ENCODE measurements at places on chromosomes 3 and 15.

DNA sequence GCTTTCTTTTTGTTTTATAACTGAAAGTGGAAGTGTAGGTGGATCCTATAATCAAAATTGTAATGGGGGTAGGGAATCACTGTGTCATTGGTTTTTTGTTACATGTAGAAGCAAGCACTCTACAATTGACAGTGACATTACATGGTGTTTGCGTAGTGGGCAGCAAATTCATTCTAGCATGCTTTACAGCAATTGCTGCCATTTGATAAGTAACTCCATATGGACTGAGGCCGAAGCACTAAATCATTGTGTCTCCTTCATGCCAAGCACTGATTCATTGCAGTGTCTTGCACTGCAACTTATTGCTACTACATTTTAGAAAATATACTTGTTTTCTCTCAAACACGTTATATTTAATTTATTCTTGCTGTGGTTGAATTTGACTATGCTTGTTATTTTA lies 933.9 kb downstream of the NSUN3 start:
- no peak for DNase-seq

DNA sequence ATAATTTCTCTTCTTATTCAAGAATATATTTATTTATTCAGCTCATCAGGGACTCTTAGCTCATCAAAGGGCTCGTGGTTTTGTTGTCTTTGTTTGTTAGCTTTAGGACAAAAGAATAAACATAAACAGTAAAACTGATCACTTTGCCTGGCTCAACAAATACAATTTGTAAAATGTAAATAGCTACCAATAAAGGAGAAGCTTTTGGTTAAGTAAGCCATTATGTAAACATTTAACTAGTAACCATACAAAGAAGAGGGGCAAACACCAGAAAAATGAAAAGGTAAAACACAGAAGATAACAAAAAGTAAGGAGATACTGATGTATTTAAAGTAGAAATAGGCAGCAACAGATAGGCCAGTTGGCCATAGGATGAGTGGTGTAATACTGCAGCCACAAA lies 761.7 kb downstream of the ROBO1 start:
- no peak for DNase-seq

- DNase-seq, result no peak
Measured at GRCh38 chr3:195697582-195698324, 23.0 kb upstream of the MUC20 start.

DNA sequence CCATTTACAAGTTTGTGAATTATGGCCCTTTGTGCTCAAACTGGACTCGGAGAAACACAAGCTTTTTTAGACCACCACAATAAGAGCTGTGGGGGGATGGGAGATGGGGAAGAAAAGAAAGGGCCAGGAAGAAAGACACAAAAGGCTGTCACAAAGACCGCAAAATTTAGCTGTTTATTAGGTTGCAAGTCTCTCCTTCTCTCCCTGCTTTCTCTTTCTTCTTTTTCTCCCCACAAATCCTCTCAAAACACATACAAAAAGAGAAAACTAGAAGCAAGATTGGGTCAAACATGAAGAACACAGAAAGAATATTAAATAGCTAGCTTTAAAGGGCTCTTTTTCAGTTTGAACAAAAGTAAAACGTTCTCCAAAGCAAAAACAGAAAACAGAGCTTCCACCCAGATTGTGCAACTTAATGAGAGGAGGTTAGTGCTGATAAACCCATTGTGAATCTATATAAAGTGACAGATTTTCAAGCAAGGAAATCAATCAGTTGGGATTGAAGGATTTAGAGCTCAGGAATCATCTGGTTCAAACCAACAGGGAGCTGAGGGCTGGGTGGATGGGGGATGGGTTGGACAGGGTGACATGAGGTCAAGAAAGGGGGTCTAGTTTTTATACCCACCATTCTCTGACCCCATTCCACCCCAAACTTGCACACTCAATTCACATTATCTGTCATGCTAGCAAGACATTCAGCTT lies 87.3 kb downstream of the DHX30 start:
- no peak for DNase-seq

DNA sequence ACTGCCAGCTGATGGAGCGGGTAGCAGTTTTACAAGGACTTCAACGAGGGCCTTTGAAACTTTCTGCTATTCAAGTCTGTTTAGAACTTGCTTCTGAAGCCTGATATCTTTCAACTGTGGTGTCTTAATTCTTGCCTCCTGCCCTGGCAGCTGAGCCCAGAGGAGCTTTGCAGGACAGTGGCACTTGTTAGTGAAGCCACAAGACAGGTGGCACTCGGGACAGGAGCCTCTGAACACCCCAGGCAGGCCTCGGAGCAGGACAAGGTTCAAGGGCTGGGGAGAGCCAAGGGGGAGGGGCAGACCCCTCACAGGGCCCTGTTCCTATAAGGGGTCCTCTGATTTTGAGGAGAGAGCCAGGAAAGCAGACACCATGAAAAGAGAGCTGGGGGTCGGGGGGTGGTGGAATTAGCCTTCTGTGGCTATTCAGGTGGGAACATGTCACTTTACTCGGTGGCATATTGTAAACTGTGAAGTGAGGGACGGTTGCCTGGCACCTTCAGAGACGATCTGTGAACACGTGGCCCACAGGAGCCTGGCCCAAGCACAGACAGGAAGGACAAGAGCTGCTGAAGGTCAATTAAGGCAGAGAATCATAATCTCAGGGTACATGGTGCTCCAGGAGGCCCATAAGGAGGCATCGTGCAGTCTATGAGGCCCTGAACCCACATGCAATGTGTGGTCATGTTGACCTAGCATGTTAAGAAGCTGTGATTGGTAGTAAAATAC lies 30.1 kb upstream of the KY start:
- DNase-seq, result no peak

DNA sequence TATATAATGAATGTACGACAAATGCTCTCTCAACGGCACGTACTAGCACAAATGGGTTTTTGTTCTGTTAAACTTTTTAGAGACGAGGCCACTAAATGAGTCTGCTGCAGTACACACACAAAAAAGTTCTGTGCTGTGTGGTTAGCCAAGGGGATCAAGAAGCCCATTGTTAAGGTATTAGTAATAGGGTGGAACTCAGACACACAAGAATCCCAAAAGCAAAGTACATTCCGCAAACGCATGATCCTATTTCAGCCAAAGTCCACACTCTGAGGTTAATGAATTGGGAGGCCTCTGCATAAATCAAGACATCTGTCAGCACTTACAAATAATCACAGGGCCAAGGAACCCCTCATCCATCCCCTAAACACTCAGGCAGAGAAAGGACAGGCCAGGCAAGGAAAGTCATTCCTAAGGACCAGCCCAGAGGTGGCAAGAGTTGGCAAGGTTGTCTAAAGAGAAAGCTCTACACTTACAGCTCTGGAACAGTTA lies 12.1 kb downstream of the OSBPL10 start:
- DNase-seq, result no peak

DNA sequence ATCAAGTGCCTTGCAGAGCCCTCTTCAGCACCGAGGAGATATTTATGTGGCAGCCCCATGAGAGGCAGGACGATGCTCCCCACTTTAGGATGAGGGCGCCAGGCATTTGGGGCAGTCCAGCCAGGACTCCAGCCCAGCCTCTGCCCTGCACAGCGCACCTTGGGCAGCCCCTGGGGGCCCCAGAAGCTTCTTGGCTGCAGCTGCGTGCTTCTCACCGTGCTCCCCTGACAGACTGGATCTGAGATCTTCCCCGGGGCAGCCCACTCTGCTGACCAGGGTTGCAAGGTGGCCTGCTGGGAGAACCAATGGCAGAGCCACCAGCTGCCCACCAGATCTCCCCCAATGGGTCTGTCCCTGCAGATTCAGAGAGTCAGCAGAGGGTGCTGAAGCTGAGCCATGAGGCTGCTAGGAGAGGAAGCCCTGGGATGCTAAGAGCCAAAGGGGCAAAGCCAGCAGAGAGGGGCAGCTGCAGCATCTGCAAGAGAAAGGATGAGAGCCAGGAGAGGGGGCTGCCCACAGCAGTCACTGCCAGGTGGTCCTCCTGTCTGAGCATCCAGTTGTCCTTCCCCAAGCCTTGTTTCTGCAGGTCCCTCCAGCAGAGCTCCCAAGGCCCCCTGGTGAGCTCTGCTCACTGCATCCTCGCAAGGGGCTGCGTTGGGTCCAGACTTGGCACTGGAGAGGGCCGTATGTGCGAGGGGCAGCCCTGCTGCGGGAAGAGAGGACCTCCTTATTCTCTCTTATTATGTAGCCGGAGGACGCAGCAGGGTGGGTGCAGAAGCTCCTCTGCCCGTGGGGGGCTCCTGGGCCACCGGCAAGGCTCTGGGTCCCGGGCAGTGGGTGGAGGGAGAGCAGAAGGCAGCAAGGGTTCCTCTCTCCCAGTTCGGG lies 14.7 kb upstream of the KLF13 start:
- DNase-seq, result no peak

GRCh38 chr3:30332196-30333021 lies 274.0 kb upstream of the TGFBR2 start:
- DNase-seq, result no peak

- DNase-seq, result no peak
Measured at GRCh38 chr15:56814429-56814828, 81.1 kb upstream of the ZNF280D start.

DNA sequence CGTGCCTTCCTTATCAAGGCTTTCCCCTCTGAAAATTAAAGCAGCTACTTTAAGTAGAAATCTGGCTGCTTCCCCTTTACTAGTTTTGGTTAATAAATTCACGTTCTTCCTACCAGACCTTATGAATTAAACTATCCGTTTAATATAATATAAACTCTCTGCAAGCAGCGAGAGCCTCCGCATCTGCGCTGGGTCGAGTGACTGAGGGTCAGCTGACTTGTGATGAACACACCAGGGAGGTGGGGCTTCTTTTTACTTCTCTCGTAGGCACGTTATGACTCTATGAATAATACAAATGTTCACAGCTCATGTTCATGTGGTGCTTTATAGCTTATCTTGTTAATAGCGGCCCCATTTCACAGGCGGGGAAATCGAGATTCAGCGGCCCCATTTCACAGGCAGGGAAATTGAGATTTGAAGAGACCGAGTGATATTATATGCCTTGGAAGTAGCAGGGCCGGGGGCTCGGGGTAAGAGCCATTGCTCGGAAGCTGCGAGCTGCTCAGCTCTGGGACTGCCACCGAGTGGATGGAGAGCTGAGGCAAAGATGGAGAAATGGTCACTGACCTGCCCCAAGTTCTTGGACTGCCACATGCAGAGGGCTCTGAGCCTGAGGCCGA lies 8.3 kb downstream of the MUC4 start:
- DNase-seq, result no peak

DNA sequence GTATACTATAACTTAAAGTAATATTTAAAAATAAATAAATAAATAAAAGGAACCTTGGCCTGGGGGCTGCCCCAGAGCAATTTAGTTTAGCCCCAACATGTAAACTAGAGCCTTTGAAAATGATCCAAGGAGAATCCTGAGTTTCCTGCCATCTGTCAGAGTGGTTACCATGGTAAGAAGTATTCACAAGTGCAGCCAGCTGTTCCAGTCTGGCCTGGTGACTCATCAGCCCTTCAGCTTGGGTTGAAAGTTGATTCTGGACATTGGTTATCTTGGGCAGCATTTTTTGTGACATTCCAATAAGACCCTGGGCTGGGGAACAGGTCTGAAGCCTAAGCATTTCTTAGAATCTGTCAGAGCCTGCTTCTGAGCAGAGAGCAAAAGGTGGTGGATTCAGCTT lies 72.7 kb upstream of the LRTM1 start:
- DNase-seq, result no peak

DNA sequence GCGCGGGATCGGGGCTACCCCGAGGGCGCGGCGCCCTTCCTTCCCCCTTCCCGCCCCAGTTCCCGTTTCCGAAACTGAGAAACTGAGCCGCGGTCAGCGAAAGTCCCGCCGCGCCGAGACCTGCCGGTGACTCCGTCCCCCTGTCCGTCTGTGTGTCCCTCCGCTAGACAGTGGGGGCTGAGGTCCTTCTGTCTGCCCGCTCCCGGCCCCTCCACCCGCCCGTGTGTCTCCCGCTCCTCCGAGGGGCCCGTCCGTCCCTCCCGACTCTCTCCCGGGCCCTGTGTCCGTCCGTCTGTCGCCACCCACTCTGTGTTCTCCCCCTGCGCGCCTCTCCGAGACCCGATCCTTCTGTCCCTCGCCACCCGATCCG lies 426 bp downstream of the PRKCD start:
- no peak for DNase-seq

- DNase-seq, result no peak
Measured at GRCh38 chr15:52233405-52233804, 42.2 kb upstream of the GNB5 start.

DNA sequence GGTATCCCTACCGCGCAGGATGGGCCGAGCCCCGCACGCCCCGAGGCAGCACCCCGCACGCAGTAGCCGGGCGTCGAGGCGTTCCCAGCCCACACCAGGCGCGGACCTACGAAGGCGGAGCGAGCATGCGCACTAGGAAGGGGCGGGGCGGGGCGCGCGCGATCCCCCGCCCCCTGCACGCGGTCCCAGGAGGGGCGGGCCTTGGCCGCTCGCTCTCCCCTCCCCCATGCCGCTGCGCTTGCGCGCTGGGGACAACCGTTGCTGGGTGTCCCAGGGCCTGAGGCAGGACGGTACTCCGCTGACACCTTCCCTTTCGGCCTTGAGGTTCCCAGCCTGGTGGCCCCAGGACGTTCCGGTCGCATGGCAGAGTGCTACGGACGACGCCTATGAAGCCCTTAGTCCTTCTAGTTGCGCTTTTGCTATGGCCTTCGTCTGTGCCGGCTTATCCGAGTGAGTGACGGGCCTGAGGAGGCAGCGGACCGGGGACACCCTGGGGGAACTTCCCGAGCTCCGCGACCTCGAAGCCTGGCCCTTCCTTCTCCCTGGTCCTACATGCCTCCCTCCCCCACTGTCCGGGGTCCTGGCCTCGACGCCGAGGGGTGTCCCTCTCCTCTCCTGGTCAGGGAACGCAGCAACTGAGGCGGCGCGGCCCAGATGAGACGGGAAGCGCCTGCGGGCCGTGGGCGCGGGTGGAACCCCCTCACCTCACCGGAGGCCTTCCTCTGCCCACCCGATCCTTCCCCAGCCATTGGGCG lies at the start of gene SPESP1:
Gene SPESP1 (plus strand): TSS at position 258 of the 755 bp plus-strand sequence. CDS start 129 bp downstream, at position 387.
- peak; percentile 47 for DNase-seq

DNA sequence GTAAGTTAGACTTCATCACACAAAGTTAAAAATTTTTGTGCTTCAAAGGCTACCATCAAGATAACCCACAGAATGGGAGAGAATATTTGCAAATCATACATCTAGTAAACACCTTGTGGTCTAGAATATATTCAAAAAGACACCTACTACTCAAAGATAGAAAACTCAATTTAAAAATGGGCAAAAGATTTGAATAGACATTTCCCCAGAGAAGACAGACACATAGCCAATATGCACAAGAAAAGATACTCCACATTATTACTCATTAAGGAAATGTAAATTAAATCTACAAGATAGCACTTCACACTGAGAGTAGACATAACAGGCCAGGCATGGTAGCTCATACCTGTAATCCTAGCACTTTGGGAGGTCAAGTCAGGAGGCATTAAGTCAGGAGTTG lies 87.8 kb upstream of the MANF start:
- DNase-seq, result no peak

- no peak for DNase-seq
Measured at GRCh38 chr3:69538281-69538680, 152.4 kb upstream of the FRMD4B start.

GRCh38 chr15:100598655-100599054 lies 3.3 kb downstream of the LINS1 start:
- DNase-seq, result no peak

All from stimulated activated CD4-positive, alpha-beta T cell treated with anti-CD3 and anti-CD28 coated beads, Interleukin-1b, Interleukin-23, amount 100 ng/mL, for 48 hours (primary cell).